ENCODE measurements at places on chromosomes 11 and 22. TPM values are rescaled to one million over a fixed set of nuclear protein-coding genes. Genes with fewer than 3 reads are reported as not detected.

GRCh38 chr11:46183819-46184218 is 62.6 kb upstream of the PHF21A start:
- no peak for DNase-seq

DNA sequence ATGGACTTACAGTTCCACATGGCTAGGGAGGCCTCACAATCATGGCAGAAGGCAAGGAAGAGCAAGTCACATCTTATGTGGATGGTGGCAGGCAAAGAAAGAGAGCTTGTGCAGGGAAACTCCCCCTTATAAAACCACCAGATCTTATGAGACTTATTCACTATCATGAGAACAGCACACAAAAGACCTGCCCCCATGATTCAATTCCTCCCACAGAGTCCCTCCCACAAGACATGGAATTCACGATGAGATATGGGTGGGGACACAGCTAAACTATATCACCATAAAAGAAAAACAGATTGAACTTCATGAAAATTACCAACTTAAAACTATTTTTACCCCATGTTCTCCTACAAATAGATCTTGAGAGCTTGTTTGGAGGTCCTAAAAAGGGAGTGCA is 19.6 kb downstream of the ENTHD1 start:
- no peak for DNase-seq

GRCh38 chr11:69156673-69157155 is 979 bp downstream of the SMIM38 start:
- no peak for DNase-seq

DNA sequence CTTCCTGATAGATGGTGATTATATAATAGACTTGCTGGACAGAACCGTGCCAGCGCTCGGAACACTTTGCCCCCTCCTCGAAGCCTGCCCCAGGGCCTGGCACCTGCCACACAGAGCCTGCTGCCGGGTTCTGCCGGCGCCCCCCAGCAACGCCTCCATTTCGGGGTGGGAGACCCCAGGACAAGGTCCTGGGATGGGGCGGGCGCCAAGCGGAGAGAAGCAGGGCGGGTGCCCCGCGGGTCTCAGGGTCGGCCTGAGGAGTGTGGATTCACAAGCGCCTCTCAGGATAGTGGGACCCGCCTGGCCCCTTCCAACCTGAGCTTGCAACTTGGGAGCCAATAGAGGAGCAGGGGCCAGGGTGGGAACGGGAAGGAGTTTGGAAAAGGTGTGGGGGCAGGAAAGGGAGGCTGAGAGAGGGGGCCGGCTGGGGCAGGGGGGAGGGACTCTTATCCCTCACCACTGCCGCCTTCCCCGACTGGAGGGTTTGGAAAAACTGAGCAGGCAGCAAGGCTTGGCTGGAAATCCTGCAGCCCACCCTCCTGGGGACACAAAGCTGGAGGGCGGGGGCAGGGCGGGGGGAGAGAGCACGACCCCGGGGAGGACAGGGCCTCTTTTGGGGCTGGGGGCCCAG is 3.3 kb upstream of the BCL9L start:
- DNase-seq: no peak

GRCh38 chr11:8533332-8533731 is 60.7 kb downstream of the STK33 start:
- no peak for DNase-seq

DNA sequence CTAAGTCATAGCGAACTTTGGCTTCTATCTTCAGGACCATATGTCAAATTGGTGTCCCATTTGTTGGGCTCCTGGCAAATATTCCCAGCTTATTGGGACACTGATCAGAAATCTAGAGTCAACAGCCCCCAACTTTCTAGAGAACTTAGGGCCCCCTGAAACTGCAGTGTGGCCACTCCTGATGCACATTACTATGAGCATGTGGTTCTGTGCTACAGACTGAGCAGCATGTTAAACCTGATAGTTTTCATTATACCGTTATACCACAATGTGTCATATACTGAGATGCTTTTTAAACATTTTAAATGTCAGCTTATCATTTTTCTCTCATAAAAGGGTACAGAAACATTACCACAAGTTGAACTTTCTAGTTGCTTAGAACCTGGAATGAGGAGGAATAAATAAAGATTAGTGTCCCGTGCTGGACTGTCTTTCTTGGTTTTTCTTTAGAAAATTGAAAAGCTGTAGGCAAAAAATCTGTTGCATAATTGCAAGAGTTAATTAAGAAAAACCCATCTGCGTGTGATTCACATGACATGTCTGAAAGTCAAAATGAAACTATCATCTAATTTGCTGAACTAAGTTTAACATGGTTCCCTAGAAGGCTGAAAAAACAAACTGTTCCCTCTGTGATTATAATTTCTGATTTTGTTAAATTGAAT is 16.4 kb upstream of the CTSC start:
- DNase-seq: no peak

GRCh38 chr11:130549393-130549999 is 101.1 kb downstream of the ADAMTS15 start:
- no peak for DNase-seq

DNA sequence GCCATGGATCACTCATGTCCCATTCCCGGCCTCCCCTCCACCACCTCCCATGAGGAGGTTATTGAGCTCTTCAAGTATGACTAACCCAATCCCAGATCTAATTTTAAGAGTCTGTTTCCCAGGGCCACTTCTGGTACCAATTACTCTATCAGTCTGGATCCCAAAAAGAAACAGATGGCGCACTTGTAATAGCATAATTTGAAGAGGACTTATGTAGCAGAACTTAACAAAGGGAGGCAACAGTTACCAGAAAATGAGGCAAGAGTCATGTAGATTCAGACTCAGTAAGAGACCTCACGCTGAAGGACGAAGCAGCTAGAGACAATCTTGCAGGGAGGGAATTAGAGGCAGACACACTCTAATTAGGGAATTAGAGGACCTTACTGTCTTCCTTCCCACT is 46.9 kb downstream of the DDX6 start:
- no peak for DNase-seq

GRCh38 chr11:68673306-68673945 is 10.9 kb upstream of the GAL start:
- no peak for DNase-seq

- no peak for DNase-seq
Measured at GRCh38 chr11:19672586-19673206, 39.9 kb upstream of the NAV2 start.

- no peak for DNase-seq
Measured at GRCh38 chr11:13268791-13269190, 8.8 kb upstream of the BMAL1 start.

DNA sequence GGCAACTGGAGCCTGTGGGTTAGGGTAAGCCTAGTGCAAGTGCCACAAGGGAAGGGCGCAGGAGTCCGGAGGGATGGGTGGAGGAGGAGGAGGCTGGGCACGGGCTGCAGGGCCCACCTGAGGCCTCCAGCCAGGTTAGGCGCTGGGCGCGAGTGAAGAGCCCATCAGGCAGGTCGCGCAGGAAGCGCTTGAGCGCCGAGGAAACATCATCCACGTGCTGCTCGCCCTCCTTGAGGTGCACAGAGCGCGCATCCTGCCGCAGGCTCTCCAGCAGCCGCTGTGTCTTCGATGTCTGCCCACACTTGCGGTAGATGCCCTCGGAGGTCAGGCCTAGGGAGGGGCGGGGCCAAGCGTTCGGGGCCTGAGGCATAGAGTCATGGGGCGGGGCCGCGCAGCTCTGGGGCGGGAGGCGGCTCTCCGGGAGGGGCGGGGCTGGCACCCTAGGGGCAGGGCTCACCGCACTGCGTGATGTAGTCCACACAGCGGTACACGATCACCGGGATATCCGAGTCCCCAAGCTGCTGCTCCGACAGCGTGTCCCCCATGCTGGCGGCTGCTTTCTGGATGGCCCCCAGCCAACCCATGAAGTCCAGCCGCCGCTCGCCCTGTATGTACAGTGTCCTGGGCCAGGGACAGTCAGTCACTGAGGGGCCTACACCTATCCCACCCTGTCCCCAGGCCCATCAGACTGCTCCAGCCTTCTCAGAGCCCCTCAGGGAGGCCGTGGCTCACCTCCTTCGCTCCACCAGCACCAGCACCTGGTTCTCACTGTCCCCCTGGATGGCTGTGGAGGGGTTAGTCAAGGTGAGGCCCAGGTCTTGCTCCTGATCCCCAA is 22.9 kb upstream of the PDE2A start:
- no peak for DNase-seq

DNA sequence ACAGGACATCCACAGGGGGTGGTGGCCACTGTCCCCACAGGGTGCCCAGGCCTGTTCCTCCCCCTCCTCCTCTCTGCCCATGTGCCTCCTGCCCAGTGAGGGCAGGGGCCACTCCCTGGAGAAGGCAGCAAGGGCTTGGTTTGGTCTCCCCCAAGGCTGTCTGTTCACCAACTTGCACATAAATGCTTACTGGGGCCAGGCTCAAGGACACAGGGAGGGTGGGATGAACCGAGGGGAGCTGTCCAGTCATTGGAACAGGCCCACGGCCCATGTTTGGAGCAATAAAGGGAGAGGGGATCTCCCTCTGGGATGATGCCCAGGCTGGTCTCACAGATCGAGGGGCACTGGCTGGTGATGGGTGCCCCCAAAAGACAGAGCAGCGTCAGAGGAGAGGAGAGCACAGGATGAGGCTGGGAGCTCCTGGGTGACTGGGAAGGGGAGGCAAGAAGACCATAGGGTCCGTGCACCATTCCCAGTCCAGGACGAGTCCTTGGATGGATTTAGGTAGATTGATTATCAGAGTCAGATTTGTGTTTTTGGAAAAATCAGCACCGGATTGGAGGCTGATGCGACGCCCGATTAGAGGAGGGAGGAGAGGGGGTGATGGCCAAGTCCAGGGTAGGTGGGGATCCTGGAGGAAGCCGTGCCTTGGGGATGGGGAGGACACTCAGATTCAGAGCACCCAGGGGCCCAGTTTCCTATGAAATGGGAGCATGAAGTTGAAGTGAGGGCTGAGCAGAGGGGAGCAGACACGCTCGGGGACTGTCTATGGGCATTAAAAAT is 1.1 kb downstream of the IGLL5 start:
- no peak for DNase-seq

DNA sequence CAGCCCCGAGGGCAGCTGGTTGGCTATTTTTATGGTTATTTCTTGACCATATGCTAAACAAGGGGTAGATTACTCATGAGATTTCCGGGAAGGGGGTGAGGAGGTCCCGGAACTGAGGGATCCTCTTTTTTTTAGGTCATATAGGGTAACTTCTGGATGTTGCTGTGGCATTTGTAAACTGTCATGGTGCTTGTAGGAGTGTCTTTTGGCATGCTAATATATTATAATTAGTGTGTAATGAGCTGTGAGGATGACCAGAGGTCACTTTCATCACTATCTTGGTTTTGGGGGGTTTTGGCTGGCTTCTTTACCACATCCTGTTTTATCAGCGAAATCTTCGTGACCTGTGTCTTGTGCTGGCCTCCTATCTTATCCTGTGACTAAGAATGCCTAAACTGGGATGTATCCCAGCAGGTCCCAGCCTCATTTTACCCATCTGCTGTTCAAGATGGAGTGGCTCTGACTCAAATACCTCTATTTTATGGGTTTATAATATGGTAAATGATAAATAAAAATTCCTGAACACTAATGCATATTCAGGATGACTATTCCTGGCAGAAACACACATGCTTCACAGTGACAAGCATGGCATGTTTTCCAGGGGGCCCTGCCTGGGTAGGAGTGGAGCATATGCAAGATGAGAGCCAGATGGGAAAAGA is 11.2 kb downstream of the KREMEN1 start:
- DNase-seq: no peak

DNA sequence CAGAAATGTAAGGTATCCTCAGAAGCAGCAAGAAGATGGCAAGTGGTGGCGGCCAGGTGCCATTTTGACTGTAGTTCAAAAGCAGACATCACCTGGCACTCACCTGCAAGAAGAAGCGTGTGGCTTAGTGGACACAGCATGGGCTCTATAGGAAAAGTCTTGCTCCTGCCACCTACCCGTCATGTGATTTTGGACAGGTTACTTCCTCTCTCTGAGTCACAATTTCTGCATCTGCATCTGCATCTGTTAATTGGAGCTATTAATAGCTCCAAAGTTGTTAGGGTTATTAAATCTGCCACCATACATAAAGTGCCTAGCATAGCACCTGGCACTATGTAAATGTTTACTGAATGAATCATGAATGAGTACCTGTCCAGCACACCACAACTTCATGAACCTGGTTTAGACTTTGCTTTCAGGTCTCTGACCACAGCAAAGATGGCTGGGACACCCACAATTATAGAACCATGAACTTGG is 16.8 kb downstream of the RAB30 start:
- no peak for DNase-seq

DNA sequence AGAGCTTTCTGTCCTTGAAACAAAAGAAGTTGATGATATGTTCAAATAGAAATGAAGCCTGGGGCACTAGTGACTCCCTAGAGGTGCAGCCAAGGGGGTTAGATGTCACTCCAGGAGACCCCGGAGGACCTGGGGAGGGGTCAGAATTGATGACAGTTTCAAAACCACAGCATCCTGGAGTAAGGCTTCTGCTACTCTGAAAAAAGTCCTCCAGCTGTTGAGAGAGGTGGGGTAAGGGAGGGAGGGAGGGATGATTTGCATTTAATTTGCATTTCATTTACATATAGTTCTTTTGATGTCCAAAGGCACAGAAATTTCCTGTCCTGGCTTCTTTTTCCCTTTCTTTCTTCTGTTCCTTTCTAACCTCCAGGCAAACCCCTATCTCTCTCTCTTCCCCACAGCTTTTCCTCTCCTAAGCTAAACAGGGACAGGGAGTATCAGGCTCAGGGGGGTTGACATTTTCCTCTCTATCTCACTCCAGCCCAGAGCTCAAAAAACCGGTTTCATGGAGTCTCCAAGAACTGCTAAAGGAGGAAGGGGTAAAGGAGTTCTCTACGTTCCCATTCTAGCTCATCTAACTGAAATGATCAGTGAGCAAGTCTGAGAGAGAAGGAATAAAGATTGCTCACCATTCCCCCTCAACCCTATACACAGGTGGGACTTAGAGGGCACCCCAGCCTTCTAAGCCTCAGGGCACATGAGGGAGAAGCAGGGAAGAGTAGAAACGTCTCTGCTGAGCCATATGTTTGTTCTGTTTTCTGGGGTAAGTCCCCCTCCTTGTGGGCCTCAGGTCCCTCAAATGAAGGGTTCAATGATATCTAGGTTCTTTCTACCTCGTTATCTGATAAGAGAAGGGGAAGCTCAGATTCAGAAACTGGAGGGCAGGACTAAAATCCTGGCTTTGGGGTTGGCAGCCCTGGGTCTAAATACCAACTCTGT is 3.5 kb upstream of the POU2F3 start:
- no peak for DNase-seq

- DNase-seq: no peak
Measured at GRCh38 chr22:35069541-35069940, 3.6 kb downstream of the ISX start.

DNA sequence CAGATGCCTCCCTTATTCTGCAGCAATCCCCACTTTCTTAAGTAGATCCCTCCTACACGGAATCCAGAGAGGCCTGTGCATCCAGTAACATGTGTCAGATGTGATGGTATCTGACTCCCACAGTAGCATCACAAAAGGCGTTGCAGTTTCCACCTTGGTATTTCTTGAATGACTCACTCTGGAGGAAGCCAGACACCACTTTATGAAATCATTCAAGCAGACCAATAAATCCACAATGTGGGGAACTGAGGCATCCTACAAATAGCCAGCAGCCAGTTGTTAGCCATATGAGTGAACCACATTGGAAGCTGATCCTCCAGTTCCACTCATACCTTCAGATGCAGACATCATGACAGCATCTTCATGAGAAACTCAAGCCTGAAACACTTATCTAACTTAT is 798.1 kb downstream of the OPCML start:
- DNase-seq: no peak

CEP126 gene
- total RNA-seq: 1.3 TPM

TENM4 gene
- under 0.01 TPM for total RNA-seq

STK33 gene
- total RNA-seq: 7.3 TPM

LRRC32 gene
- total RNA-seq: 0.27 TPM

SLC25A18 gene
- not detected for total RNA-seq

GNAZ gene
- 1.1 TPM for total RNA-seq
